ENCODE measurements at places on chromosomes 13 and 19. TPM values are rescaled to one million over a fixed set of nuclear protein-coding genes. Genes with fewer than 3 reads are reported as not detected.
A peak's percentile ranks its signal among the peaks of the same experiment; 100 is the strongest.

Gene RASA3
- total RNA-seq = 44.8 TPM

Gene ZNF534
- not detected for total RNA-seq

GRCh38 chr13:49655906-49656305, 27.6 kb downstream of the ARL11 start:
- no peak for DNase-seq

DNA sequence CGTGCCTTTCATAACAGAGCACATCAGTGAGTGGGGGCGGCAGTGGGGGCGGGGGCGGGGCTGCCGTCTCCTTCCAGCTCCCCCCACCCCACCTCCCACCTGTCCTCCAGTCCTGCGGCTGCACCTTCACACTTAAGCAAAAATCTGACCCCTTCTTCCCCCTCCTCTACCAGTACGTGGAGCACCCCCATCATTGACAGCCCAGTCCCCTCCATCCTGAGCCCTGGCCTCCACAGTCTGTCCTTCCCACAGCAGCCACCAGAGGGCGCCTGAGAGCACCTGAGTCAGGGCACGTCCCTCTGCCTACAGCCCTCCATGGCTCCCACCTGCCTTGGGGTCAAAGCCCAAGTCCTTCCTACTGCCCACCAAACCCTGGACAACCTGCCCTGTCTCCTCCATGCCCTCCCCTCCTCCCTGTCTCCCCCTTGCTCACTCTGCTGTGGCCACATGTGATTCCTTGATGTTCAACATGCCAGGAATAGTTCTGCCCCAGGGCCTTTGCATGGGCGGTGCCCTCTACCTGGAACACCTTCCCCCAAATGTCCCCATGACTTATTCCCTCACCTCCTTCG, 4.0 kb downstream of the EBI3 start:
- peak; percentile 88 for DNase-seq

DNA sequence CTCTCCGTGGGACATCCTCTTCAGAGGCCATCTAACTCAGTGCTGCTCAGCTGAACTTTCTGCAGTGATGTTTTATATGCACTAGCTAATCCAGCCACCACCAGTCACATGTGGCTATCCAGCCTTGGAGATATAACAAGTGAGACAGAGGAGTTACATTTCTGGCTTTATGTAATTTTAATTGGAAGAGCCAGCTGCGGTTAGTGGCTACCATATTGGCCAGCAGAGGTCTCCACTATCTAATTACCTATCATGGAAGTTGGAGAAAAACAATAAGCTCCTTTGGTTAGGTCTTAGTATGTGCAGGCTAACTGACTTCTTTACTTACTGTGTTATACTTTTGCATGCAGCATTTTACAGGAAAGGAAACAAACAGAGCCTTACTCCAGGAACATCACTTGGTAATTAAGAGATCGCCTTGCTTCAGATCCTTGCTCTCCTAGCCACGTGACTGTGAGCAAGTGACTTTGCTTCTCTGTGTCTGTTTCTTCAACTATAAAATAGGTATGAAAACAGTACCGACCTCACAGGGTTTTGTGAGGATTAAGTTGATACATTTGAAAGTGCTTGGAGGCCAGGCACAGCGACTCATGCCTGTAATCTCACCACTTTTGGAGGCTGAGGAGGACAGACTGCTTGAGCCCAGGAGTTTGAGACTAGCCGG, 1.6 kb upstream of the KLK10 start:
- no peak for DNase-seq

Gene RASGRP4
- not detected for total RNA-seq

DNA sequence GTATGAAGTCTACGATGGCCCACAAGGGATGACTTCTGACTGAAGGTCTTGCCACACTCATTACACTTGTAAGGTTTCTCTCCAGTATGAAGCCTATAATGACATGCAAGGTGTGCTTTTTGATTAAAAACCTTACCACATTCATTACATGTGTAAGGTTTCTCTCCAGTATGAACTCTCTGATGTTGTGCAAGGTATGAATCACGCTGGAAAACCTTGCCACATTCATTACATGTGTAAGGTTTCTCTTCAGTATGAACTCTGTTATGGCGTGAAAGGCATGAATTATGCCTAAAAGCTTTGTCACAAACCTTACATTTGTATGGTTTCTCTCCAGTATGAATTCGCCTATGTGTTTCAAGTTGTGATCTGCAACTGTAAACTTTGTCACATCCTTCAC, 15.0 kb upstream of the ZNF83 start:
- DNase-seq = no peak

- peak; percentile 85 for DNase-seq
Observed at GRCh38 chr13:101916108-101916774, 463.8 kb downstream of the ITGBL1 start.

GRCh38 chr13:49366841-49367240, 77.0 kb downstream of the CAB39L start:
- no peak for DNase-seq
